ENCODE measurements at places on chromosomes 5 and 9.

GRCh38 chr5:62969409-62970120 is 390.9 kb downstream of the LRRC70 start:
- DNase-seq: no peak

DNA sequence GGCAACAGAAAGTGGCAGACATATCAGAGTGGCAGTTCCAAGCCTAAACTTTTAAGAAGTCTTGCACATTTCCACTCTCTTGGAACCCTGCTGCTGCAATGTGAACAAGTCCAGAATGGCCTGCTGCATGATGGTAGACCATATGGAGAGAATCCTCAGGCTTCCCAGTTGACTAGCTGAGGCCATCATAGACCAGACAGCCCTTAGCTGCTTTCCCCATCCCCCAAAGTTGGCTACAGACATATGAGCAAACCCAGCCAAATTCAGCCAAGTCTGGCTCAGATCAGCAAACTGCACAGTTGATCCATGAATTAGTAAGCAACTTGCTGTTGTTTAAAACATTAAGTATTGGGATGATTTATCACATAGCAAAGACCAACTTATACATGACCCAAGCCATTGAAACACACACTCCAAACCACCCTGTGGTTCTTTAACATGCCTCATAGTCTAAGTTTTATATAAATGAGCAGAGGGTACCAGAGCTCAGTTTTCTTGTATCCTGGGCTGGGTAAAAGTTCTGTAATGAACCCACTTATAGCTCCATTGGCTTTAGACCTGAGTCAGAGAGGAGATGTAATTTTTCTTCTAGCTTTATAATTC is 19.9 kb downstream of the PPP3R2 start:
- no peak for DNase-seq

DNA sequence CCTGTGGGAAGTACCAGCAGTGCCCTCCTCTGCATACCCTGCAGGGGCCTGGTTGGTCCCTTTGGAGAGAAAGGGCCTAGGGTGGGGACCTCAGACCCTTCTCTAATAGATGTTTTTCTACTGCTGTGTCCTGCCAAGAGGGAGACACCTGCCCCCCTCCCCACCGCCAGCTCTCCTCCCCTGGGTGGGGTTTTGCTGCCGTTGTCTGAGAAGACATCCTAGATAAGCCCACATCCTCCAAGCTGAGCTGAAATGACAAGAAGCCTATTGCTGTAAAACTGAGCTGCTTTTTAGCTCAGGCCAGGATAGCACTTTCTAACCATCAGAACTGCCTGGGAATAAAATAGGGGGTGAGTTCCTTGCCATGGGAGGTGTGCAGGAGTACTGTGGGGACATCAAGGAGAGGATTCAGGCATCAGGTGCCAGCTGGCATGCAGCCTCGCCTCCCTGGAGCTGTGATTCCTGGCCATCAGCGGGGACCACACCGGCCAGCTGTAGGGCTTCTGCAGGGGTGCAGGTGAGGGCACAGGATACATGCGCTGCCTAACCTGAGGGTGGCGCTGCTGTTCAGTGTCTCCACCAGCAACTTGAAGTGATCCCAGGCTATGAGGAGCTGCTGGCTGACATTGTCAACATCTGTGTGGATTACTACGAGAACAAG is 37.9 kb downstream of the CYFIP2 start:
- peak; percentile 16 for DNase-seq

GRCh38 chr5:11319836-11320580 is 559.0 kb upstream of the DAP start:
- no peak for DNase-seq

GRCh38 chr5:111228520-111229220 is 4.5 kb downstream of the CAMK4 start:
- DNase-seq: no peak

GRCh38 chr5:154395407-154396106 is 50.2 kb upstream of the SAP30L start:
- DNase-seq: peak; percentile 52

Measured in erythroblast (primary cell).